ENCODE measurements at places on chromosomes 3 and 15.

DNA sequence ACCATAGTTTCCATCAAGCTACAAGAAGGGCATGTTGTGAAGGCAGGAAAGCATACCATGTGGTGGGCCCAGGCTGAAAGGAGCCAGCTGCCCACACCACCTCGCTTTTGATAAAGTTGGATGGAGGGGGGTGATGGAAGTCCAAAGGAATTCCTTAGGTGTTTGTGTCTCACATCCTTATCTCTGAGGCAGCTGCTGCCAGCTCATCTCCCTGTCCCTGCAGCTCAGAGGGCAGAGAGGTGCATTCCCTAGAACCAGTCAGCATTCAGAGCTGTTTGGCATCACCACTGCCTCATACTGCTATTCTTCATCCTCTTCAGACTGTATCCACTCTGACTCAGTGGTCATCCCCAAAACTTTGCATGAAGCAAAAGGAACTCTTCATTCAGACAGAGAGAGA is 141.5 kb upstream of the BFSP2 start:
- DNase-seq, result no peak

- DNase-seq, result no peak
Measured at GRCh38 chr3:79314962-79315361, 452.8 kb downstream of the ROBO1 start.

DNA sequence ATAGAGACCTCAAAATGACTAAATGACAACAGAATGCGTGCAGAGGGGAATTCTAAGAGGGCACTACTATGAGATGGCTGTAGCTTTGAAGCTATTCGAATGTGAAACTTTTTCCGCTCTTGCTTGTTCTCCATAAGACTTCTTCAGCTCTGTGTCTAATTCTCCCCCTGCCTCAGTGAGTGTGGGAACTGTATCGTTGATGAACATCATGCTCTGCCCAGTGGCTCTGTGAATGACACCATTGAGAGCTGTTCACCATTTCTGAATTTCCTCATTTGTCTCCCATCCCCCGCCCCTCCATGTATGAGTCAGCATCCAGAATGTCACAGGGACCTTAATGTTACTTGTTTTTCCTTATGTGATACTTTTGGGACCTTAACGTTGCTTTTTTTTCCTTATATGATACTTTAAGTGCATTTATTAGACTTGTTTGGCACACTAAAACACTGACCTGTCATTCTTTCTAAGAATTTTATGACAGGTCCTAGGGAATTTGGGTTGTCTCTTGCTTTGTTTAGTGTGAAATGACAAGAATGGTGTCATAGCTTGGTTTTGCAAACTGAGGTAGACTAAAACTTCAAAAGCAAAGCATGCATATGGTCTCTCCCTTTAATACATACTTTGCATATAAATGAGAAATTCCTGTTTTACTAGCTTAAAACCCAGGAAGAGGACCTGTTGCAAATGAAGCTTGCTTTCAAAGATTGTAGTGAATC is 99.6 kb downstream of the FNDC3B start:
- DNase-seq, result no peak

GRCh38 chr3:49937090-49937489 is 2.9 kb upstream of the RBM6 start:
- no peak for DNase-seq

DNA sequence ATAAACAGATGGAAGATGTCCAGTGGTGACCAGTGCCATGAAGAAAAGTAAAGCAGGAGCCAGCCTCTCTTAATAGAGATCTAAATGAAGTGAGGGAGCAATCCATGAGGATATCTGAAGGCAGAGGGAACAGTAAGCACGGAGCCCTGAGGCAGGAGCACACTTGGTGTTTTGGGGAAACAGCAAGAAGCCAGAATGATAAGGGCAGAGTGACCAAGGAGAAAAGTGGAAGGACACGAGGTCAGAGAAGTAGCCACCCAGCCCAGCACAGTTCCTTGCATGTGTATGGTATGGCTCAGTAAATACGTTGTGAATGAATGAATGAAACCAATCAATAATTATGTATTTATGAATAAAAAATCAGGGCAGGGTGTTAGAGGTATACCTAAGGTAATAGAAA is 11.6 kb downstream of the KLHL18 start:
- DNase-seq, result peak; percentile 22

DNA sequence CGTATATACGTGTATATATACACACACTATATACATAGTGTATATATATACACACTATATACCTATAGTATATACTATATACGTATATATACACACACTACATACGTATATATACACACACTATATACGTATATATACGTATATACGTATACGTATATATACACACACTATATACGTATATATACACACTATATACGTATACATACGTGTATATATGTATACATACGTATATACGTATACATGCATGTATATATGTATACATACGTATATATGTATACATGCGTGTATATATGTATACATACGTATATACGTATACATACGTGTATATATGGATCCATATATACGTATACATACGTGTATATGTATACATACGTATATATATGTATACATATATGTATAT is 9.4 kb downstream of the HACL1 start:
- DNase-seq, result no peak

DNA sequence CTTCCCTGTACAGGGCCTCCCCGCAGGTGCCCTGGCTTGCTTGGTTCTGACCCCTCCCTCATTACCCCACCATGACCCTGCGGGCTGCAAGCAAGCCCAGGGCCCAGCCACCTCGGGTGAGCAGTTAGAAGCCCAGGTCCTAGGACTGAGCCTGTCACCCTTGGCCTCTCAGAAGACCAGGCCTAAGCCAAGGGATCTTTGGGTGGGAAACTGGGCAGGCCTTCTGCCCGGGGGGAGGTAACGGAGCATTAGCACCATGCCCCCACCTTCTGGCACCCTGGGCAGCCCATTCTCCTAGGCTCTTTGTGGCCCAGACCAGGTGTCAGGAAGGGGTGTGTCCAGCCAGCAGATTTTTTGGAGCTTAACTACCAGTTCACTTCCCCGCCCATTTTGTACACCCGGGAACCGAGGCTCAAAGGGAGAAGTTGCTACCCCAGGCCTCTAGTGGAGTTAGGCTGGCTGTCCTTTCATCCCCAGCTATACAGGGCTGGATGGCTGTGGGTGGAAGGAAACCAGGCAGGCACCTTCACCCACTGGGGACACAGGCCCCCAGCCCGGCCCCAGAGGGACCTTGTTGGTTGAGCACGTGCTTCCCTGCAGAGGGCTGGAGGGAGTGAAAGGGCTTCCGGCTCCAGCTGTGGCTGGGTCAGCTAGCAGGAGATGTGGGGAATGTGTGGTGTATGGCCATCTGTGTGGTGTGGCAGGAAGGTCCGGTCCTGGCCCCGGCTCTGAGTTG is 1.4 kb downstream of the CSK start:
- DNase-seq, result no peak

GRCh38 chr3:155243512-155243921 is 50.0 kb downstream of the STRIT1 start:
- no peak for DNase-seq

GRCh38 chr3:53550005-53550620 is 55.7 kb downstream of the CACNA1D start:
- DNase-seq, result no peak

DNA sequence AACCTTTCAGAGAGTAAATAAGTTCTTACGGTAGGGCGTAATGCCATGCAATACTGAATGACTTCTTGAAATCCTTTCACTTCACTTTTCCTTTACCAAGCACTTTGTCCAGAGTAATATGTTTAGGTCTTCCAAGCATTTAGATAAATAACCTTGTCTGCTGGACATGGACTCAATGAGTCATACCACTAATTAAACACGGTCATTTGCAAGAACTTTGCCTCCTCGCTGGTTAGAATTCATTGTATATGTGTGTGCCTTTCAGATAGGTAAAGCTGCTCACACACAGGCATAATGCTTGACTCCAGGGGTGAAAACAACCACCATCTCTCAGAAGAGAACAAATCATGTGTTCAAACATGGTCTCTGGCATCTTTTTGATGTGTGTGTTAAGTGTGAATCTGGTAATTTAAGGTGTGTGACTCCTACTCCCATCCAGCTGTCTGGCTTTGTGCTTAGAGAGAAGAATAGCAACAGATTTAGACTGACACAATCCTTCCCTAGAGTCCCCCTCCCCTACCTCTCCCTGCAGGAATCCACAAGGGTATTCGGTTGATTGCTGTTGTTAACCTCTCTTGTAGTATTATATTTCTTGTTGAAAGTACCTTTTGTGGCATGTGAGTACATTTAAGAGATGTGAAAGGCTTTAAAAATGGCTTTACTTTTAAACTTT is 419.0 kb downstream of the CNTN4 start:
- DNase-seq, result no peak

DNA sequence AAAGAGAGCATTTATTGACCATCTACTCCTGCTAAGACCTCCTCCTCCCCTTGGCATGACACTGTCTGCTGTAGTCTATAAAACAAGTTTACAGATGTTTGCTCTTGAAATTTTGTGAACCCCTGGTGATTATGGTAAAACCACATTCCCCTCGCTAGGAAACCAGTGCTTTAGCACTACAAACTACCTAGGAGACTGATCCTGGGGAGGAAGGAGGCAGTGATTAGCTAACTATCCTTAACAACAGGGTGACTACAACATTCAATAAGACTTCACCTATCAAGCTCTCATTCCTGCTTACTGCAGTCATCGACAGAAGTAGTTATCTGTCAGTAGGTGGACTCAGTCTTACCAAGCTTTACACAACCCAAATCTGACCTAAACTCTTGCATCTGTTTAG is 371.3 kb downstream of the TUSC7 start:
- DNase-seq, result no peak

GRCh38 chr3:567488-568185 is 371.1 kb downstream of the CHL1 start:
- DNase-seq, result no peak

GRCh38 chr15:93973287-93973686 is 258.1 kb upstream of the MCTP2 start:
- DNase-seq, result no peak

DNA sequence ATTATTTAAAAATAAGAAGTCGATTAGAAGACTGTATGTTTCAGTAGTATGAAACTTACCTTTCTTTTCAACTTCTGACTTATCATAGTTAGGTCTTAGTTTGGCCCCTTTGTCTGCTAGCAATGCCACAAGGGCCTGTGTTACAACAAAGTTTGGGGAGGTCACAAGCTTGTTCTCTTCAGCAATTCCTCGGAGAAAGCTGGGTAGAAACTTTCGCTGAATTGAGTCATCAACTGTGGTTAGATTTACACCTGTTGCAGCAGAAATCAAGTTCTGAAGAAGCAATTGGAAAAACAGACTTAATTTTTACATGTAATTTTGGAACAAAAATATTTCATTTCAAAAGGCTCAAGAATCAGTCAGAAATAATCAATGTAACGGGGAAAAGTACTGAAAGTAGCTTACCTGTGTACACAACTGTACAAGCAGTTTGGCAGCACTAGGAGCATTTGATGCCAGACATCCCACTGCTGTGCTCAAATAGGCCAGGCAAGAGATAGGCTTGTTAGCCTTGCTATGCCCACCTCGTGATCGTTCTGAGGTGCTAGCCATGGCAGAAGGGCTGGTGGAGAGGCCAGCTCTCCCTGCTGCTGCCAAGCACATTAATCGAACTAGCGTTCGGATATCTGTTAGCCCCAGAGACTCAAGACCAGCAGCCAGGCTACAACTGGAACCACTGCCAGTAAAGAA is 58.6 kb downstream of the FBXL22 start:
- DNase-seq, result no peak

DNA sequence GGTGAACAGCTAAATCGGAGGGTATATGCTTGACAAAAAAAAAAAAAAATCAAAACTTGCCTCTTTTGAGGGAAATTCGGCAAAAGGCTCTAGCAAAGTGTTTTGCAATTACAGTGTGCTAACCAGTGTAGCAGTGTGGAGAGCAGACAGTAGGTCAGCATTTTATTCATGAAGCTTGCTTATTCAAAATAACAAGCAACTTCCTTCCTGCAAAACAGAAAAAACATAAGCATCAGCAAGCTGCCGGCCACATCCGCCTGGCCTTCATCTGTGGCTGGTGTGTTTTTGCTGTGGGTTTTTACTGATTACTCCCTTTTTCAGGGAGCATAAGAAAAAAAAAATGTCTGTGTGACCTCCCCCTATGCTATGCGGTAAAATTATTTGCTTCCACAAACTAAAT is 434.1 kb downstream of the OCA2 start:
- DNase-seq, result no peak

DNA sequence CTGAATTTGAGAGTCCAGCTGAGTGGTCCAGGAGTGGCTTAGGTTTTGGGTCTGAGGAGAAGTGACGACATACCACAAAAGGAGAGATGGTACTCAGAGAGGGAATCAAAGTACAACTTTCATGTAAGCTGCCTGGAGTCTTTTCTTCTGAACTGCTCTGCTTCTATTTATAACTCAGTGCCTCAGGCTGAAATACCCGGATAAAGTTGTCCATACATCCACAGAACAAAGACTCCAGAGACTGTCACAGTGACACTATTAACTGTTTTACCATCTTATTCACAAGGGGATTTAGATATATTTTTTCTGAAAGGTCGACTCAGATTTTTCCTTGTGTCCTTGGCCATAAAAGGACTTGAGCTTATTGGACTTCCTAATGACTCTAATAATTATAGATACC is 264.3 kb upstream of the DNAJC19 start:
- no peak for DNase-seq

GRCh38 chr15:41493902-41494189 is 172 bp downstream of the ITPKA start:
- no peak for DNase-seq

DNA sequence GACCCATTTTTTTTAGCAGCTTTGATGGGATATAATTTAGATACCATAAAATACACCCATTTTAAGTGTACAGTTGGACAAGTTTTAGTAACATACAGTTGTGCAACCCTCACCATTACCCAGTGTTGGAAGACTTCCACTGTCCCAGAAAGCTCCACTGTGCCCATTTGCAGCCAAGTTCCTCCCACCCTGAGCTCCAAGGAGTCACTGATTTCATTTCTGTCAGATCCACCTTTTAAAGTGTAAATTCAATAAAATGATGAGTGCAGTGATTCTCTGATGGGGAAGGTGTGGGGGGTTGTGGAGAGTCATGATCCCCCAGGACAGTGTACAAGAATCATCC is 93.2 kb upstream of the IGF1R start:
- no peak for DNase-seq

DNA sequence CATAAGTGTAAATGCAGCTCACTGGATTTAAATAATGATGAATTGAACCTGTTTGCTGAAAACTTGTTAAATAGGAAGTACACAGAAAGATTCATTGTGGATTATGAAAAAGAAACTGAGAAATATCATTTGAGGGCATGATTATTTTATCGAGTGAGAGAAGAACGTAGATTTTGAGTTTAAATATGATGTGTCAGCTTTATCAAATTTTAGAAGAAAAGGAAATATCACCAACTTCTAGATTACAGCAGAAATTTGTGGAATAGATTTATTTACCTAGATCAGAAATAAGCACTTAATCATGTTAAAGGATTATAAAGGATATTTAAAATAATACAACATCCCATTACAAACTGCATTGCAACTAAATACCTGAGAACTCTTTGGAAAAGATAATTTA is 315.5 kb downstream of the ZPLD1 start:
- DNase-seq, result no peak

GRCh38 chr3:152499791-152500385 is 231.2 kb downstream of the MBNL1 start:
- no peak for DNase-seq

- DNase-seq, result no peak
Measured at GRCh38 chr3:192826214-192827006, 91.2 kb downstream of the MB21D2 start.
